ENCODE measurements at places on chromosomes 2 and 18. TPM values are rescaled to one million over a fixed set of nuclear protein-coding genes. Genes with fewer than 3 reads are reported as not detected.

The TMEM169 gene
- total RNA-seq, result 0.83 TPM

The CCDC93 gene
- 24.5 TPM for total RNA-seq

DNA sequence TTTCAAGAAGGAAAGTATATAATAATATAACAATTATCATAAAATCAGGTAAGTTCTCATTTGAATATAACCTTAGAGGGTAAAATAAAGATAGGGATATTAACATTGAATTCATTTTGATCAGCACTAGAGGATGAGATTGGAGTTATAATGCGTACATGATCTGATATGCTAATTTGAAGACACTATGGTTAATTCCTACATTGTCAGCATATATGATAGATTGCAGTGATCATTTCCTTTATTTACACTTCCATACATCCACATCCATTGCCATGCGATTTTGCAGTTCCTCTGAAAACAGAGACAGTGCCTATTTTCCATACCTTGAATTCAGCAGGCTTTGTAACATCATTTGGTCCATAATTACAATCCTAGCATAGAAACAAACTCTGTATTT, 519.2 kb downstream of the CCDC85A start:
- no peak for DNase-seq
- H3K4me1 ChIP-seq, result no peaks in the 10 kb centered on the region
- H3K36me3 ChIP-seq, result no peaks in the 10 kb centered on the region
- H3K27ac ChIP-seq, result no peak overlapping the region

The RASGRP3 gene
- 0.98 TPM for total RNA-seq

DNA sequence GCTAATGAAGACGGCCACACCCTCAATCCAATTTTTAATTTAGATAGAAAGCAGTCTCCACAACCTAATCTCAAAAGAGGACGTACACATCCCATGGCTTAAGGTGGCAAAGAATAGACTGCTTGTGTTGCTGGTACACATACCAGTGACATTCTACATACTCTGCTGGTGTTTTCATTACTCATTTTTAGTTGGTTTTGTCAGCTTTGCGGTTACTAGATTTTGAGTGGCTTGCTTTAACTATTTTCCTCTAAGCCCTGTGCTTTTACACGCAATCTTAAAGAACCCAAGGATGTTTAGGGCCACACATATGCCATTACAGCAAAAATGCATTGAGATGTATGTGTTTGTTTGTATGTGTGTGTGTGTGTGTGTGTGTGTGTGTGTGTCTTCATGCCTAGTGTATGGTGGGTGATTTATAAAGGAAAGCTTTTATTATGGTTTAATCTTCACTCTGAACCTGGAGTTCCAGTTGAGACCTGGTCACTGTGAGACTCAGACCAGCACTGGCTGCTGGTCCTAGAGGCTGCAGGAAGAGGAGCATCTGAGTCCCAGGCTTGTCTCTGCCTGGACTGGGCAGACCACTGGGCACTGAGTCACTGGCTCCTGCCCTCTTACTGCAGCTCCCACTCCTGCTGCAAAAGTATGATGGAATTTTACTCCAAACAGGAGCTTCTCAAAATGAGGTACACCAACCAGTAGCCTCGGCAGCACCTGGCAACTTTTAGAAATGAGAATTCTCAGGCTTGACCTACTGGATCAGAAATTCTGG, 415.9 kb downstream of the NBAS start:
- H3K4me3 ChIP-seq, result no peak overlapping the region
- no peaks in the 10 kb centered on the region for H3K27me3 ChIP-seq
- no peak overlapping the region for H3K27ac ChIP-seq
- no peak for DNase-seq
- H3K36me3 ChIP-seq, result peaks cover 4% of the 10 kb centered on the region

GRCh38 chr18:41199212-41199611, 755.8 kb upstream of the PIK3C3 start:
- no peaks in the 10 kb centered on the region for H3K27me3 ChIP-seq
- no peak for DNase-seq
- H3K36me3 ChIP-seq, result no peaks in the 10 kb centered on the region
- no peak overlapping the region for H3K27ac ChIP-seq

DNA sequence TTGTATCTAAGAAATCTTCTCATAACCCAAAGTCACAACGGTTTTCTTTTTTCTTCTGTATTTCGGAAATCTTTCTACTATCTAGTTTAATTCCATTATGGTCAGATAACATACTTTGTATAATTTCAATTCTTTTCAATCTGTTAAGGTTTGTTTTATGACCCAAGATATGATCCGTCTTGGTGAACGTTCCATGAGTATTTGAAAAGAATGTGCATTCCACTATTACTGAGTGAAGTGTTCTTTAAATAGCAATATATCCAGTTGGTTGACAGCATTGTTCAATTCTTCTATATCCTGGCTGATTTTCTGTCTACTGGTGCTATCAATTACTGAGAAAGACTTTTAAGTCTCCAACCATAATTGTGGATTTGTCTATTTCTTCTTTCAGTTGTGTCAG, 414.5 kb downstream of the TNS1 start:
- DNase-seq, result no peak
- no peak overlapping the region for H3K4me3 ChIP-seq
- H3K4me1 ChIP-seq, result peaks cover 9% of the 10 kb centered on the region
- H3K27me3 ChIP-seq, result no peaks in the 10 kb centered on the region
- H3K27ac ChIP-seq, result no peak overlapping the region
- no peaks in the 10 kb centered on the region for H3K36me3 ChIP-seq

The REG3G gene
- total RNA-seq, result not detected

DNA sequence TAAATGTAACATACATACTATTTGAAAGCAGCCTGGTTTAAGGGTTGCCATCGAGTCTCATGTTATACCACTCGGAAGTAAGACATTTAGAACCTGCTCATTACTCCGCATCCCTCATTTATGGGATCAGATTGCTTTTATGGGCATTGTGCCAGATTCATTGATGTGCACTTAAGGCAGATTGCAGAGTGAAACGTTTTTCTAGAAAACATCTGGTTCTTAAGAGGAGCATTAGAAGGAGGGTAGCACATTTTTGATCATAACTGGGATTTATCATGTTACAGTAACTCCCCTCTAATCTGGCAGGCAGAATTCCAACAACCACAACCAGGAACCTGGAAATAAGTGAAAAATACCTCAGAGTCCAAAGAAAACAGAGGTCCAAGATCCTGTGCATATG, 74.2 kb upstream of the GALNT3 start:
- H3K27me3 ChIP-seq, result no peaks in the 10 kb centered on the region
- H3K27ac ChIP-seq, result no peak overlapping the region
- no peak overlapping the region for H3K4me3 ChIP-seq
- peaks cover 9% of the 10 kb centered on the region for H3K36me3 ChIP-seq
- peaks cover 5% of the 10 kb centered on the region for H3K4me1 ChIP-seq

GRCh38 chr18:43563780-43564179, 286.5 kb upstream of the SYT4 start:
- H3K4me3 ChIP-seq, result no peak overlapping the region
- H3K27me3 ChIP-seq, result peaks cover 2% of the 10 kb centered on the region
- H3K36me3 ChIP-seq, result no peaks in the 10 kb centered on the region

GRCh38 chr2:175449616-175450015, 268.1 kb upstream of the ATP5MC3 start:
- no peaks in the 10 kb centered on the region for H3K36me3 ChIP-seq
- peaks cover 4% of the 10 kb centered on the region for H3K27me3 ChIP-seq
- no peaks in the 10 kb centered on the region for H3K4me1 ChIP-seq
- H3K4me3 ChIP-seq, result no peak overlapping the region
- H3K27ac ChIP-seq, result no peak overlapping the region

The BCL2L11 gene
- 19.8 TPM for total RNA-seq

GRCh38 chr2:230600881-230601280, 111.8 kb upstream of the CAB39 start:
- H3K27me3 ChIP-seq, result no peaks in the 10 kb centered on the region
- H3K36me3 ChIP-seq, result peaks cover 13% of the 10 kb centered on the region
- DNase-seq, result no peak
- peak overlapping the region; percentile 9 for H3K27ac ChIP-seq
- no peak overlapping the region for H3K4me3 ChIP-seq

GRCh38 chr18:47752796-47753645, 177.4 kb downstream of the SMAD2 start:
- H3K4me1 ChIP-seq, result peaks cover 3% of the 10 kb centered on the region
- H3K4me3 ChIP-seq, result no peak overlapping the region
- peaks cover 7% of the 10 kb centered on the region for H3K27me3 ChIP-seq
- no peaks in the 10 kb centered on the region for H3K36me3 ChIP-seq

GRCh38 chr2:46591562-46591961, 112.2 kb downstream of the TMEM247 start:
- H3K27me3 ChIP-seq, result no peaks in the 10 kb centered on the region
- no peak overlapping the region for H3K27ac ChIP-seq
- no peak for DNase-seq
- H3K36me3 ChIP-seq, result peaks cover 1% of the 10 kb centered on the region
- no peak overlapping the region for H3K4me3 ChIP-seq

The GAL3ST2 gene
- total RNA-seq, result 0.89 TPM

The TMEM163 gene
- not detected for total RNA-seq

DNA sequence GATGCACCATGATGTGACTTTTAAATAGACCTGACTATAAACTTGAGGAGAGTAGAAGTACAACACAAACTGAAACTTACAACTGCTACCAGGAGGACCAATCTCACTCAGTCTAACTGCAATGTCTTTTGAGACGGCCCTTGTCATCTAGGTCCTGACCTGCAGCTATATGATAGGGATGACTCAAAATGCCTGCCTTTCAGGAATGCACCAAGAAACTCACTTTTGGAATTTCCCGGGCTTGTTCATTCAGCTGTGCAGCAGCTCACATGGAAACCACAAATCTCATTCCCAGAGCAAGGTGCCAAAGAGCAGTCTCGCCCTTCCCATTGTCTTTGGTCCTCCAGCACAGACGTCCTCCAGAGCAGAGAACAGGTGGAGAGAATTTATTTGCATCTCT, 113.7 kb downstream of the SPOPL start:
- no peaks in the 10 kb centered on the region for H3K4me1 ChIP-seq
- no peaks in the 10 kb centered on the region for H3K36me3 ChIP-seq
- no peak overlapping the region for H3K27ac ChIP-seq
- peaks cover 4% of the 10 kb centered on the region for H3K27me3 ChIP-seq
- no peak overlapping the region for H3K4me3 ChIP-seq
- no peak for DNase-seq

The GBX2 gene
- total RNA-seq, result not detected

DNA sequence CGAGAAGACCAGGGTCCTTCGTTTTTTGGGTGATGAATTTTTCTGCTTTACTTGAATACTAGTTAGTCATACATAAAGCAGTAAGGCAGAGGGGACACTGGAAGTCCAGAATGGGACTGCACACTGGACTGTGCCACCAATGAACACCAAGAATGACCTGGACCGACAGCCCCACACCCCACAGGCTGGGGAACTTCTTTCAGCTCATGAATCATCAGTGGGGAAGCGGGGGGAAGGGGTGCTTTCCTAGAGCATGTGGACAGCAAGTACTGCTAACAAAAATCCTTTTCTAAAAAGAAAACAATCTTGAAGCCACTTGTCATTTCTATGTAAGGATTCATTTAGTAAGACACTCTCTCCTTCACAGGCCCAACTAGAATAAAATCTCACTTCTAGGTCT, 86.0 kb downstream of the DTNB start:
- H3K4me3 ChIP-seq, result no peak overlapping the region
- H3K27me3 ChIP-seq, result no peaks in the 10 kb centered on the region
- peaks cover 22% of the 10 kb centered on the region for H3K4me1 ChIP-seq
- peak; percentile 55 for DNase-seq
- peak overlapping the region; percentile 3 for H3K27ac ChIP-seq
- H3K36me3 ChIP-seq, result no peaks in the 10 kb centered on the region

The BMP10 gene
- total RNA-seq, result not detected

DNA sequence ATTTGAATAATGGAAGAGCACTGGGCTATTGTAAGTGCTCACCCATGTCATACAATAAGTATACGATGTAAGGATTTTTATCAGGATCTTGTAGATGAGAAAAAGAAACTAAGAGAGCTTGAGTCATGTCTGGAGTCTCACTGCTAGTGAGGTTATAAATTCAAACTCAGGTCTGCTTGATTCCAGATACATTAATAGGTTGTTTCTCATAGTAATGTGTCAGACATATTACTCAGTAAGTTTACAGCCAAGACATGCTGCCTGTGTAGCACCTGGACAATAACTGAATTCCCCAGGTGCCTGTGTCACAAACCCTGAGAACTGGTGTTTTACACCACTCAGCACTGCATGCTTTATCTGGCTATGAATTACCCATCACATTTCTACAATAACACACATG, 216.9 kb upstream of the LRP1B start:
- H3K27me3 ChIP-seq, result no peaks in the 10 kb centered on the region
- no peaks in the 10 kb centered on the region for H3K36me3 ChIP-seq
- H3K4me1 ChIP-seq, result no peaks in the 10 kb centered on the region

The CHMP3 gene
- total RNA-seq, result 31.6 TPM

Measured in activated CD8-positive, alpha-beta T cell treated with anti-CD3 and anti-CD28 coated beads for 36 hours (primary cell).